NCI-H1417 (cell line): ENCODE measurements at places on chromosomes 13 and 19.

DNA sequence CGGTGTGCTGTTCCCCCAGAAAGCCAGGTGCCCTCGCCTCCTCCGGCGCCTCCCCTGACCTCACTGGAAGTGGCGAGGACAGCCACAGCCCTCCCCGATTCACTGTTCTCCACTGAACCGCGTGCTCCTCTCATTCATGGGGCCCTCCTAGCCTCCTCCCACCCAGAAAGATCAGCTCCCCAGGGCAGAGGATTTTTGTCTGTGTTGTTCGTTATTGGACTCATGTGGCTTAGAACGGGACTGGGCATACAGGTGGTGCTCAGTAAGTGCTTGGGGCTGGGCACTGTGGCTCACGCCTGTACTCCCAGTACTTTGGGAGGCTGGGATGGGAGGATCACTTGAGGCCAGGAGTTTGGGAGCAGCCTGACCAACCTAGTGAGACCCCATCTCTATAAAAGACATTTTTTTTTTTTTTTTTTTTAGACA is 3.8 kb downstream of the PRTN3 start:
- DNase-seq: no peak

DNA sequence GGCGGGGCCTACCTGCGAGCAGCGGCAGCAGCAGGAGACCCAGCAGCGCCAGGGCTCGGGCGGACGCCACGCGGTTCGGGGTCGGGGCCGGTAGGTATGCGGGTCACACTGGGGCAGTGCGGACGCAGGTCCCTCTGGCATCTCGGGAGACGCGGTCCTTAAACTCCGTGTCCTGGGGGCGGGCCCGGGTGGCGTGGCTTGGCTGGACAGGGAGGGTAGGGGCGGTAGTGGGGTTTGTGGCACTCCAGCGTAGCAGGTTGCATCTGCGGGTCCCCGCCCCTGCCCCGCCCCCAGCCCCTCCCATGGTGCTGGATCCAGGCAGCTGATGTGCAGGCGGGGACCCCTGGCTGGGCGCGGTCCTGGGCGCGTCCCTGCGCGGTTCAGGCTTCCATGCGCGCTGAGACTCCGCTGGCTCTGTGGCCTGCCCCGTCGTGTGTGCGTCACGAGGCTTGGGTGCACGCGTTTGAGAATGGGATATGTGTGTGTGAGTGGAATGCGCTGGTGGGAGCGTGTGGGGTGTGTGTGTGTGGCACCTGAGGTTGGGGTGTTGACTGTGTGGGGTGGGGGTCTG is 96.1 kb downstream of the WTIP start:
- no peak for DNase-seq

GRCh38 chr19:46760363-46760762 is 14.1 kb upstream of the STRN4 start:
- no peak for DNase-seq

DNA sequence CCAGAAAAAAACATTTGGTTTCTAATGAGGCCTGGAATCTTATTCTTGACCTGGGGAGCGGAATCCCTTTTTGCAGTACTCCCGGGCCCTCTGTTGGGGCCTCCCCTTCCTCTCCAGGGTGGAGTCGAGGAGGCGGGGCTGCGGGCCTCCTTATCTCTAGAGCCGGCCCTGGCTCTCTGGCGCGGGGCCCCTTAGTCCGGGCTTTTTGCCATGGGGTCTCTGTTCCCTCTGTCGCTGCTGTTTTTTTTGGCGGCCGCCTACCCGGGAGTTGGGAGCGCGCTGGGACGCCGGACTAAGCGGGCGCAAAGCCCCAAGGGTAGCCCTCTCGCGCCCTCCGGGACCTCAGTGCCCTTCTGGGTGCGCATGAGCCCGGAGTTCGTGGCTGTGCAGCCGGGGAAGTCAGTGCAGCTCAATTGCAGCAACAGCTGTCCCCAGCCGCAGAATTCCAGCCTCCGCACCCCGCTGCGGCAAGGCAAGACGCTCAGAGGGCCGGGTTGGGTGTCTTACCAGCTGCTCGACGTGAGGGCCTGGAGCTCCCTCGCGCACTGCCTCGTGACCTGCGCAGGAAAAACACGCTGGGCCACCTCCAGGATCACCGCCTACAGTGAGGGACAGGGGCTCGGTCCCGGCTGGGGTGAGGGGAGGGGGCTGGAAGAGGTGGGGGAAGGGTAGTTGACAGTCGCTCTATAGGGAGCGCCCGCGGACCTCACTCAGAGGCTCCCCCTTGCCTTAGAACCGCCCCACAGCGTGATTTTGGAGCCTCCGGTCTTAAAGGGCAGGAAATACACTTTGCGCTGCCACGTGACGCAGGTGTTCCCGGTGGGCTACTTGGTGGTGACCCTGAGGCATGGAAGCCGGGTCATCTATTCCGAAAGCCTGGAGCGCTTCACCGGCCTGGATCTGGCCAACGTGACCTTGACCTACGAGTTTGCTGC is at the start of gene ICAM4:
Gene ICAM4 (plus strand): TSS at position 153 of the 935 bp plus-strand sequence. CDS start 58 bp downstream, at position 211.
- no peak for DNase-seq

DNA sequence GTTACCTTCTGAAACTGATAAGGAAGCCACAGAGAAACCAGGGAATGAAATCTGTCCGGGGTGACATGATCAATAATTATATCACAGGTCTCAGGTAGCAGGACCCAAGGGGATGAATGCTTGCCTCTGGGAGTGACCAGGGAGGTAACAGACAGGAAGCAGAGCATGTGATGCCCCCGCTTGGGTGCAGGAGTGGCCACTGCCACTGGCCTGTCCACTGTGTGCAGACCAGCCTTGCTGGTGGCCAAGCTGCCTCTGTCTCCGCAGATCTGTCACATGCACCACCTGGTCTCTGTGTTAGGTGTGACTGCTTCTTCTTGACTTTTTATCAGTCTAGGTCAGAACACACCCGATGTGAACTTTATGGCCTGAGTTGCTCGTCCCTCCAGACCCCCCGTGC is 71.8 kb downstream of the PEPD start:
- no peak for DNase-seq

DNA sequence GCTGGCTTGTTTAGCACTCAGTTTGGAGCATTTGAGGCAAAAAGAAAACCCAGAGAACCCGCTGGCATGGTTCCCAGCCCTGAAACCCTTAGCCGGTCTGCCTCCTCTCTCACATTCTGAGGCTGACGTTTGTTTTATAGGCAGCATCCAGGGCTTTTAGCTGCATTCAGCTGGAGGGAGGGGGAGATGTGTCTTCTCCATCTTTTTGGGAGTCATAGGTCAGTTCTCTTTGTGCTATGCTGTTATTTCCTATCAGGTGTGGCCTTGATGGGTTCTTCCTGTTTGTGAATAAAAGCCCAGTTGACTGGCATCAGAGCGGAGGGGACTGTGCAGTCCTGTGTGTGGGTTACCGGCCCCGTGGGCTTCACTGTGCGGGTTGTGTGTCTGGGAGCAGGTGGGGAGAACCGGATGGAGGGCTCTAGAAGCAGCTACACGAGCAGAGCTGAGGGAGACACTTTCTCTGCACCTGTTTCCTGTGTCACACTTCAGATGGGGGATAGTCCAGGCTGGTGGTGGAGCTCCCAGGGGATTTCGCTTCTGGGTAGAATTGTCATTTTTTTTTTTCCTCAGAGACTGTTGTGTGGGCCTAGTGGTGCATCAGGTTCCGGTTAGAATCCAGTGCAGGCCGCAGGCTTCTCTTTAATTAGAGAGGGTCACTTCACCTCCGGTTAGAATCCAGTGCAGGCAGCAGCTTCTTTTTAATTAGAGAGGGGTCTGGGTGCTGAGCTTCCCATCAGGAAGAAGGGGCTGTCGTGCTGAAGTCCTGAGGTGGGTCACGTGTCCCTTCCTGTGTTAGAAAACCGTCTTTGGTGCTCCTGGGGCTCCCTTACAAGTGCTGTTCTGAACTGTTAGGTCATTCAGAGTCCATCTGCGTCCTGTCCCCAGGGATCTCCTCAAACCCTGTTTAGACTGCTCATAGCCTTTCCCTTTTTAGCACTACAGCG is 69.6 kb downstream of the ARHGEF7 start:
- no peak for DNase-seq

DNA sequence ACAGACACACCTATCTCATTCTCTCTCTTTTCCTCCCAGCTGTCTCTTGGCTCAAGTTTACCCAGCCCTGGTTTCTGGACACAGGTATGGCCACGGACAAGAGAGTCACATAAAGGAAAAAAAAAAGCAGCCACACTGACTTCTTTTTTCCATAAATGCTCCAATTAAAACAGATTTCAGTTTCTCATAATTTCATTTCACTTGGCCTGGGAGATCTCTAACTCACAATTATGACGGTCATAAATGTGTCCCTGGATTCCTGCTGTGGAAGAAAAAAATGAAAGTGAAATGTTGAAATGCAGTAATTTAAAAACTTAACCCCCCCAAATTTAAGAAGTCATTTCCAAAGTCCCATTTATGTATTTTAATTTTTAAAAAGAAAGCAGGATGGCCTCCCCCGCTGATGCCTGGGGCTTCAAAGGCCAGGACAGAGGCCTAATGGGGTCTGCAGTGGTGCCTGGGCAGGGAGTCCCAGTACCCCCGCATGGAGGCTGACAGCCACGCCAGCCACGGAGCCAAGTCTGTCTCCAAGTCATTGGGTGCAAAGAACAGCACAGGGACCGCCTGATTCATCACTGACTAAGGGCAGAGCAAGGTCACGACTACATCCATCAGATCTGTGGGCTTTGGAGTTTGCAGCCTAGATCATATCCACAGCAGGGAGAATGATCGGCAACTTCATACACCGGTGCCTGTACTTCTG is 79.7 kb downstream of the TSHZ3 start:
- no peak for DNase-seq

- no peak for DNase-seq
Measured at GRCh38 chr13:49812812-49813211, 20.3 kb upstream of the KPNA3 start.

DNA sequence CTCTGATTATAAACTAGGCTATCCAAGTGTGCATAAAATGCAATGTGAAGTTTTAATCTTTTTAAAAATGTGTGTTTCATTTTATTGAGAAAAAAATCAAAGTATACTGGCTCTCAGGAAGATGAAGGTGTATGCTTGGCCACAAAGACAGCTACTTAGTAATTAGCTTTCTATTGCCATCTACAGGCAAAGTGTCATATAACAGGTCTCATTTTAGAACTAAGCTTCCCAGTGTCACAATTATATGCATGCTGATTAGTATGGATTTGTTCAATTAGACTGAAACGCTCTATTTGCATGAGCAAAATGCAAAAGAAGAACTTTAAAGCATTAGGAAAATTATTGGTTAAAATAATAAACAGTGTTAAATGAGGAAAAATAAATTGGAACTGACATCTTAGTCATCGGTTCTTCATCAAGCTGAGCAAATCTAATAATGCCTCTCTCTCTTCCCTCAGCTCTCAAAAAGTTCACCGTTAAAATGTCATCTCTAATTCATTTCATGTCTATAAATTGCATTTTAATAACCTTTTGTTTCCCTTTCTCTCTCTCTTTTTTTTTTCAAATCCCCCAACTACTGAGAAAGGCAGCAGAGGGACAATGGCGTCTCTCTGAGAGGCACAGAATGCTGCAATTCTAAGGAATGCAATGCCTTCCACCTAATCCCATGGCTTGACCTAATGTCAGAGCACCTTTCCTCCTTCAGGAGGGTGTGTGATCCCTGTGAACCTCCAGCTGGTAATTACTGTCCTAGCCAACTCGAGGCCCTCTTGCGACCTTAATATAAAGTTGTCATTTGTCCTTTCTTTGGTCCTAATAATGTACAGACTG is 313.1 kb upstream of the MAB21L1 start:
- DNase-seq: peak; percentile 59

- DNase-seq: no peak
Measured at GRCh38 chr13:85528491-85529217, 270.6 kb downstream of the SLITRK6 start.

DNA sequence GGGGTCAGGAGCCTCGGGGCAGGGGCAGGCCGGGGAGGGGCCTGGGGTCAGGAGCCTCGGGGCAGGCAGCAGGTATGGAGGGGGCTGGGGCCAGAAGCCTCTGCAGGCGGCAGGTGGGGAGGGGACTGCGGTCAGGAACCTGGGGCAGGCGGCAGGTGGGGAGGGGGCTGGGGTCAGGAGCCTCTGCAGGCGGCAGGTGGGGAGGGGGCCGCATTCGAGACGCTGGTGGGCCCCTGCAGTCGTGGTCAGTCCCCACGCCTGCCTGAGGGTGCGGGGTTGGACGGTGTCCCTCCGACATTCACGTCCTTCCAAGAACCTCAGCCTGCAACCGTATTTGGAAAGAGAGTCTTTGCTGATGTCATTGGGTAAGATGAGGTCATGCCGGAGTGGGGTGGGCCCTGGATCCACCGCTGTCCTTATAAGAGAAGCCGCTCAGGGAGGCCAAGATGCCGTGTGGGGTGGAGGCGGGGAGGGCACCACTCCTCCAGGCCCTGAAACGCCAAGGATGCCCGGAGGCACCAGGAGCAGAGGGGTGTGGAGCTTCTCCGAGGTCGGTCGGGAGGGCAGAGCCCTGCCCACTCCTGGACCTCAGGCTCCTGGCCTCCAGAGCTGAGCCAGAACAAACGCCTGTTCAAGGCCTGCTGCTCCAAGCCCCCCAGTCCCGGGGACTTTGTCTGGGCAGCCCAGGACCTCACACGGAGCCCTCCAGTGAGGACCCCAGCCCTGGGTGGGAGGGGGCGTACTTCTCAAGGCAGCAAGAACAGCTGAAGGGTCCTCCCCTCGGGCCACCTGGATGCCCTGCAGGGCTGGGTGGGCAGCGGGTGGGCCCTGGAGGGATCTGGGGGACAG is 30.1 kb downstream of the PIP5K1C start:
- no peak for DNase-seq

DNA sequence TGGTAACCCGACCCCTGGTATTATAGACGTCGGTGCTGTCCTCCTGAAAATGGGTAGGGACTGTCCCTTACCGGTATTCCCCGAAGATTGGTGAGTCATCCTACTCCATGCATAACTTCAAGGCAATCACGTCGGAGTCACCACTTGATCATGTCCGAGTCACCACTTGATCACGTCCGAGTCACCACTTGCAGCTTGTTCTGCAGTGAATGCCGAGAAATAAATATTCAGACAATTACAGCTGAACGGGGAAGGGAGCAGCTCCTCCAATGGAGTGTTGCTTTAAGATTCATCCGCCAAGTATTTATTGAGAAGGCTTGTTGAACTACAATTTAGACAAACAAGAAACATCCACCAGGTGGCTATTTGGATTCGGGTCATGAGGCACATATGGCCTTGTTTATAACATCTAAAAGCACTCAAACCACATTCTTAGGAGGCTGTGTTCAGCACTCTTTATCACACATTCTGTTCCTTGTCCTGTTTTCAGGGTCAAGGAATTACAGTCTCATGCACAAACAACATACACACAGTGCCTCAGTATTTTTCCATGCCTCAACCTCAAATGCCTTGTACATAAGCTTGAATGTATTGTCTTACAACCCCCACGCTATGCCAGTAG is 43.1 kb downstream of the ZNF726 start:
- DNase-seq: no peak
